ENCODE measurements at places on chromosomes 3 and 15. TPM values are rescaled to one million over a fixed set of nuclear protein-coding genes. Genes with fewer than 3 reads are reported as not detected.

The LMCD1 gene
- total RNA-seq, result 1,380 TPM

The TICRR gene
- total RNA-seq, result 0.79 TPM

The PLCH1 gene
- 0.12 TPM for total RNA-seq

- no peak for DNase-seq
Measured at GRCh38 chr3:43185274-43185982, 79.5 kb upstream of the POMGNT2 start.

All from omental fat pad (tissue), 4 donors.